ENCODE measurements at places on chromosomes 4 and X.

GRCh38 chrX:18707426-18708049, at the start of gene PPEF1:
TSS of gene PPEF1 (plus strand) at chrX:18707645. CDS start at chrX:18707781, 136 bp downstream.
- DNase-seq = no peak

- DNase-seq = peak; percentile 58
Measured at GRCh38 chr4:122826553-122827257, at the start of gene FGF2. TSS of gene FGF2 (plus strand) at chr4:122826831. CDS start at chr4:122827175, 344 bp downstream.

DNA sequence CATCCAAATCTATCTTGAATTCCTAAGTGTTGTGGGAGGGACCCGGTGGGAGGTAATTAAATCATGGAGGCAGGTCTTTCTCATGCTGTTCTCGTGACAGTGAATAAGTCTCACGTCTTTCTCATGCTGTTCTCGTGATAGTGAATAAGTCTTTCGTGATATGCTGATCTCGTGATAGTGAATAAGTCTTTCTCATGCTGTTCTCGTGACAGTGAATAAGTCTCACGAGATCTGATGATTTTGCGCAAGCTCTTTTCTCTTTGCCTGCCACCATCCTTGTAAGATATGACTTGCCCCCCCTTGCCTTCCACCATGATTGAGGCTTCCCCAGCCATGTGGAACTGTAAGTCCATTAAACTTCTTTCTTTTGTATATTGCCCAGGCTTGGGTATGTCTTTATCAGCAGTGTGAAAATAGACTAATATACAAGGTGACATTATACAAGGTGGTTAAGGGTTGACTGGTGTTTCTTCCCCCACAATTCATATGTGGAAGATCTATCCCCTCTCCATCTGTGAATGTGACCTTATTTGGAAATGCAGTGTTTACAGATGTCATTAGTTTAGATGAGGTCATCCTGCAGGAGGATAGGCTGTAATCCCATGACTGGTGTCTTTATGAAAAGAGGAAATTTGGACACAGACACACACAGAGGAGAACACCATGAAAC, 27.6 kb downstream of the ARSD start:
- DNase-seq = no peak

GRCh38 chrX:78452356-78452755, 124.9 kb upstream of the CYSLTR1 start:
- no peak for DNase-seq

GRCh38 chr4:24172406-24172805, 282.6 kb upstream of the PPARGC1A start:
- DNase-seq = no peak

DNA sequence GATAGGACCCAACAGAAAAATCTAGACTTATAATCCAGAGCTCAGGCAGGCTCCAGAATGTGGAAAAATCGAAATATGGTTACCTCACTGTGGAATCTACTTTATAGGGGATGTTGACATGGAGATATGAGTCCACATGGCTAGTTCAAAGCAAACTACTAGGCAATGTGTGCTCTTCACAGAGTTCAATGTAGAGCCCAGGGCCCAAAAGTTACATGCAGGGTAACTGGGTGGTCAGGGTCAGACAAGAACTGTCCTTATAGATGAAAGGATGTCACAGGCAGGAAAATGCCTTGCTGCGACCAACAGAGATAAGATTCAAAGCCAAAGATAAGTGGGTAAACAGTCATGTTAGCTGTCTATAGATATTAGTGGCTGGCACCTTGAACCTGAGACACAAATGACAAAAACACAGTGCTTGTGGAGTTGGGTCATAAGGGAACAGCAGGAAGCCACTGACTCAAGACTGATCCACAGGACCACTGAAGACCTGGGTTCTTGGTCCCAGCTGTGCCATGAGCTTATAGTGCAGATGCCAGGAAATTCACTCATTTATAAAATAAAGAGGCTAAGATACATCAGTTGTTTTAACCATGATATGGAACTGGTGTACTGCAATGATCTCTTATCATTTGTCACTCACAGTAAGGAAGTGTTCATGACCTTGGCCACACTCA, 101.7 kb upstream of the MBNL3 start:
- DNase-seq = no peak

- no peak for DNase-seq
Measured at GRCh38 chr4:79241846-79242245, 84.0 kb downstream of the NAA11 start.

DNA sequence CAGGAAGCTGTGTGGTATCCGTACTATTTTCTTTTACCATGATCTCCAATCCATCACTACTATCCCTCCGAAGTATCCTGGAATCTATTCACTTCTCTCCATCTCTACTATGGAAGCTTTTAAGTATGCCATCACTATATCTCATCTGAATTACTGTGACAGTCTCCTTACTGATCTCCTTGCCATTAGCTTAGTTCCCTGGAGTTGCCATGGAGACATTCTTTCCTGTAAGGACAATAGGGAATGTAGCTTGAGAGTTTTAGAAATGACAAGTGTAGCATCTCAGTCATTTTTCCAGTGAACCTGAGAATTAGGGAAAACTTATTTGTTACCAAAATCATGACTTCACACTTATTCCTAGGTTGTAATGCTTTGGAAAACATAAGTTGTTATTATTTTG, 86.3 kb downstream of the HPGD start:
- DNase-seq = no peak

DNA sequence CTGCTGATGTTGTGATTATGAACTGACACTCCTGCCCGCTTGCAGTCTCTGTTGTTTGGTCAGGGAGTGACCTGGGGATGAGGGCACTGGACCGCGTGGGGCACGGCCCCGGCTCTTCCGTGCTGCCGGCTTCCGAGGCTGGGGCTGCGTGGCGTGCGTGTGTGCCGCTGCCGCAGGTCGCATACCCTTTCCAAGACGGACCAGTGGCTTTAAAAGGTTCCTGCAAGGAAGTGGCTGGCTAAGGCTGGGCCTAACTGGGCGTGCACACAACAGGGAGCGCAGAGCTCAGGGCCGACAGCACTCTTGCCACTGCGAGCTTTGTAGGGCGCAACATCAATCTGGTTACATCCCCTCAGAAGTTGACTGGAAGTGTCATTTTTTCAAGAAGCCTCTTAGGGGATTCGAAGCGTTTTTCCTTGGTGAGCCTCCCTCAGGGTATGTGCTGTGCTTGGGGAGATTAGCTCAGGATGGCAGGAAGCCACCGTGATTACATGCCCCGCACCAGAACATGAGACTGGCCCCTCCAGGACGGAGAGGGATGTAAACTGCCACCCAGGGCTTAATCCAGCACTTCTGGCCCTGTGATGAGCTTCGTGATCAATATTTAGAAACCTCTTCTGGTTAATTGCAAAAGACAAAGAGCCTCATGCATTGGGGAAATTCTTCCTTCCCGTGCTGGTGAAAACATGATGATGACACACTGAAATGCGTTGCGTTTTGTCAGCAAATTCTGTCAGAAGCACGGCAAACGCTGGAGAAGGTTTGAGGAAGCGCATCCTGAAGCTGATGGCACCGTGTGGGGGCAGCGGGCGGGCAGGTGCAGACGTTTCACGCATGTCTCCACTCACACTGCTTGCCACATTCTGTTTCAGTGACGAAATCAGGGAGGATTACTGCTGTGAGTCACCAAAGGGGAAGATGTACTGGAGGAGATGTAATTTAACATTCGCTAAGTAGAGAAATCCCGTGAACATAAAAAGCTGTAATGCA, 11.1 kb downstream of the MAEA start:
- DNase-seq = peak; percentile 48

DNA sequence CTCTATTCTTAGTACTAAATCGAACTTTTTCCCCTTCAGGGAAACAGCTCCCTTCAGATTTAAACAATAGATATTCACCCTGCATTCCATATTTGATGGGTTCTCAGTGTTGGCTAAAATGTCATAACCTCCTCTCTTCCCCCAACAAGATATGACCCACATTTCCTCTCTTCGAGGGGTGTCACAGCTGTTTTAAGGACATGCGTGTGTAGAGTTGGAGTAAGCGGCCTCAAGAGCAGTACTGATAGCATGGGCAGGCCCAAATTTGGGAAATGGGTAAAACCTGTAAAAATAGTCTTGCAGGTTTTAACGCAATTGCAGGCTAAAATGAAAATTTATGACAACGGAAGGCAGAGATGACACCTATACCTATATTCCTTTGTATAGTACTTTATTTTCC, 28.7 kb downstream of the SAT1 start:
- DNase-seq = no peak

- DNase-seq = peak; percentile 9
Measured at GRCh38 chrX:74578137-74578536, 36.3 kb downstream of the RLIM start.

GRCh38 chr4:98801259-98801725, 127.6 kb downstream of the EIF4E start:
- no peak for DNase-seq

DNA sequence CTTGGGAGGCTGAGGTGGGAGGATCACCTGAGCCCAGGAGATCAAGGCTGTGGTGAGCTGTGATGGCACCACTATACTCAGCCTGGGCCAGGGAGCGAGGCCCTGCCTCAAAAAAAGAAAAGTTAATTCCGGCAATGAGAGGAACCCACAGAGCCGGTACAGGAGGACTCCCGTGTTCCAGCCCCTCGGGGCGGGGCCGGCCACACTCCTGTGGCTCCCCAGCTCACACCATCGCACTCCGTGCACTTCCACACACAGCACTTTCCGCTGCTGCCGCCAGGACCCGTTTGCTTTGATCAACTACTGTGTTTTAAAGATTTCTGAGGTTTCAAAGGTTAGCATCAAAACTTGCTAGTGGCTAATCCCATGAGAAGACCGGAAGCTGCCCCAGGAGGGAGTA, 171.7 kb downstream of the AFAP1 start:
- no peak for DNase-seq

DNA sequence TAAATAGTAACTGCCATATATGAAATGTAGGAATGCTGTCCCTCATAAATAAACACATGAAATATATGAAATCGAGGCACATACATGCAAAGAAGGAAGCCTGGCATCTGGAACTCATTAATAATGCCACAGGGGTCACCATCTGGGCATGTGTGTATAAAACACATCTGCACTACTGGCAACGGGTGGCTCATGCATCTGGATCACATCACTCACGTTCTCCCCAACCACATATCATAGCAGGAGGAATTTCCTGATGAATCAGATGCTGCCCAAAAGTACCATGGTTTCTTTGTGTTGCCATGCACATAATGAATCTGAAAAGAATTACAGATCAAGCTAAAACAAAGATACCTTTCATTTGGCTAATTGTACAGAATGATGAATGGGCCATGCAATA, 28.6 kb downstream of the RNF175 start:
- no peak for DNase-seq

DNA sequence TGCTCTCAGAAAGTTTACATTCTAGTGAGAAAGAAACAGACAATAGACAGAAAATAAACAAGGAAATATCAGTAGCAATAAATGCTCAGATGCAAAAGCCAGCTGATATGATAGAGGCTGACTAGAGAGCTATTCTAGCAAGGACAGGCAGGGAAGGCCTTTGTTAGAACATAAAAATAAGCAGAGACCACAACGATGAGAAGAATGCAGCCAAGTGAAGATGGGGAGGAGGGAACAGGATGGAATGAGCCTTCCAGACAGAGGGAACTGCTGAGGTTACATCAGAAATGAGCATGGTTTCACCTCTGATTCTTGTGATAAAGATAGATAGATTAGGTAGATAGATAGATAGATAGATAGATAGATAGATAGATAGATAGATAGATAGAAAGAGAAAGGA, 7.6 kb upstream of the SOWAHB start:
- DNase-seq = no peak

DNA sequence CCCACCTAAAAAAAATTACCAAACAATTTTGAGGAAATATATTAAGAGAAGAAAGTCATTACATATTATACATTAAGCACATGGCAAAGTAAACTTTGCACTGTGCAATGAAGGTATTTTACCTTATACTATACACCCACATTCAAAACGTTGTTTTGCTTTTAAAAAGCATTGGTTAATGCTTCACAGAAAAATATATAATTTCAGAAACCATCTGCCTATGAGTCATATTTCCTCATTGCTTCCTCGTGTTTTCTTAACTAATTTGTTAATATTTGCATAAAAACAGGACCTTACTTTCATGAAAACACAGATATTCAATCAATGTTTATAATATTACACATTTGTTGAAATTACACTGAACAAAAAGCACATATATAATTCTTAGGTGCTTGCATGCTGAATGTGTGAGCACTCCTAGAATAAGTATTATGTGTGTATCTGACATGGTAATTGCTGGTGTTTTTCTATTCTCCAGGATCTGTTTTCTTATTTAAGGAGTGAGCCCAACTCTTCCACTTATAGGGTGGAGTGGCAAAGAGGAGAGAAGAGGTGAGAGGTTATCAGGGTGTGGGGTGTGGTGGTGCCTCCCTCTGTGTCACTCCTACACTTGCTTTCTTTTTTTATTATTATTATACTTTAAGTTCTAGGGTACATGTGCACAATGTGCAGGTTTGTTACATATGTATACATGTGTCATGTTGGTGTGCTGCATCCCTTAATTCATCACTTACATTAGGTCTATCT, 95.1 kb upstream of the IQCM start:
- DNase-seq = no peak

GRCh38 chrX:154436983-154437752, at the start of gene GDI1:
TSS of gene GDI1 (plus strand) at chrX:154437154. CDS start at chrX:154437255, 101 bp downstream.
- DNase-seq = peak; percentile 68

DNA sequence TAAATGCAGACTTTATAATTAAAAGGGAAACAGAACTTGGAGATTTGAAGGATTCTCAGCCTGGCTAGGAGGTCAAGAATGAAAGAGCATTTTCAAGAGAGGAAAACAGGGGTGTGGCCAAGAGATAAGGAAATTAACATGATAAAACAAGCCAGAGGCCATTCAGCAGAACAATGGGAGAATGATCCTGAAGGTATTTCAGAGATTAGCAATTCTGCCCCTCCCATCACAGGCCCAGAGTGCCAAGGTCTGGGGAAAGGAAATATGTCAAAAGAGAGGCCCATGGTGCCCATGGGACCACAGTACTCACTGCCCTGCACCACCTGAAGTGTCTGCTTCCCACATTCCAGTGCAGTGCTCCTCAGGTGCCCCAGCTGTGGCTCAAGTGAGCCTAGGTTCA, 188.5 kb upstream of the STS start:
- no peak for DNase-seq

GRCh38 chrX:17390419-17390850, 15.4 kb downstream of the NHS start:
- no peak for DNase-seq

DNA sequence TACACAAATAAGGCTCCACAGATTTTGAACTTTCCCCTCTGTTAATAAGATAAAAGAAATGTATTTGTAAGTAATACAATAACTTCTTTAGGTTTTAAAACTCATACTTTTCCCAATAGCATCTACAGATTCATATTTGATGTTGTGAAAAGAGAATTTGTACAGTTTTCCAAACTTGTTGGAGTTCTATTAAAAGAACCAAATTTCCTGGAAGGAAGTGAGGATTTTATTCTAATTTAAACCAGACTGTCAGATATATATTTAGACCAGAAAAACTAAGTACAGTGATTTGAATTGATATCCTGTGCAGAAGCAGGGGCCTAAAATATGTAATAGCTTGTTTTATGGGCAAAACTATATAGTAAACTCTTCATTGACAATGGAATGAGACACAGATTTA, 53.7 kb downstream of the NAA11 start:
- no peak for DNase-seq

- no peak for DNase-seq
Measured at GRCh38 chr4:46387956-46388355, 2.0 kb downstream of the GABRA2 start.

- DNase-seq = no peak
Measured at GRCh38 chrX:40140706-40141499, 43.1 kb upstream of the BCOR start.
